ENCODE measurements at places on chromosomes 1 and 21.

DNA sequence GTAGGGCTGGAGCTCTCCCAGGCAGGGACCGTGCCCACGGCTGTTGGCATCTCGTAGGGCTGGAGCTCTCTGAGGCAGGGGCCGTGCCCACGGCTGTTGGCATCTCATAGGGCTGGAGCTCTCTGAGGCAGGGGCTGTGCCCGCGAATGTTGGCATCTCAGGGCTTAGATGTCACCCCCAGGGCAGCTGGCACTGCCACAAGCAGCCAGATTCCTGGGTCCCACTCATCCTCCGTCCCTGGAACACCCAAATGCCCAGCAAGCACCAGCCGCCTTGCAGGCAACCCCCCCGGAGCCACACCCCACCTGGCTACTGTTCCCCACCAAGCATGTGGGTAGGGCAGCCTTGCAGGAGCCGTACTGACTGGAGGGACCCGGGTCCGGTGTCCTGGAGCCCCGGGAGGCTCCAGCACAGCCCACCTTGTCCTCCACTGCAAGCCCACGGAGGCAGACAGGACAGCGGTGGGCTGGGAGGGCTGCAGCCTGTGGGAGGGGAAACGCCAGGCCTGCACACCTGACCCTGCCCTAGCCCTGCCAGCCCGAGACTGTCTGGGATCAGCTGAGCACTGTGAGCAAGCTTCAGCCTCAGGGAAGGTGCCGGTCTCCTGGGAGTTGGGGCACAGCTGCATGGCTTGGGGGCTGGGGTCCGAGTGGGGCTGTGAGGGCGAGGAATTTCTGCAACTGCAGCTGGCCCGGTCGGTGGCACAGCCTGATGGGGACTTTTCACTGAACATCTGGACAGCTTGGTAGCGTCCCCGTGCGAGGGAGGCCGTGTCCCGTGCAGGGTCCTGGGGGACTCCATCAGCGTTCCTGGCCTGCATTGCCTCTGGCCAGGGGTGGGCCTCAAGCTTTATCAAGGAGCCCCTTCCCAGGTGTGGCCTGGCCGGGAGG is 53.6 kb downstream of the COL18A1 start:
- no peak for DNase-seq

GRCh38 chr1:14778541-14778897 is 180.0 kb downstream of the KAZN start:
- DNase-seq: no peak

GRCh38 chr1:177278626-177279390 is 108.0 kb downstream of the BRINP2 start:
- DNase-seq: no peak

DNA sequence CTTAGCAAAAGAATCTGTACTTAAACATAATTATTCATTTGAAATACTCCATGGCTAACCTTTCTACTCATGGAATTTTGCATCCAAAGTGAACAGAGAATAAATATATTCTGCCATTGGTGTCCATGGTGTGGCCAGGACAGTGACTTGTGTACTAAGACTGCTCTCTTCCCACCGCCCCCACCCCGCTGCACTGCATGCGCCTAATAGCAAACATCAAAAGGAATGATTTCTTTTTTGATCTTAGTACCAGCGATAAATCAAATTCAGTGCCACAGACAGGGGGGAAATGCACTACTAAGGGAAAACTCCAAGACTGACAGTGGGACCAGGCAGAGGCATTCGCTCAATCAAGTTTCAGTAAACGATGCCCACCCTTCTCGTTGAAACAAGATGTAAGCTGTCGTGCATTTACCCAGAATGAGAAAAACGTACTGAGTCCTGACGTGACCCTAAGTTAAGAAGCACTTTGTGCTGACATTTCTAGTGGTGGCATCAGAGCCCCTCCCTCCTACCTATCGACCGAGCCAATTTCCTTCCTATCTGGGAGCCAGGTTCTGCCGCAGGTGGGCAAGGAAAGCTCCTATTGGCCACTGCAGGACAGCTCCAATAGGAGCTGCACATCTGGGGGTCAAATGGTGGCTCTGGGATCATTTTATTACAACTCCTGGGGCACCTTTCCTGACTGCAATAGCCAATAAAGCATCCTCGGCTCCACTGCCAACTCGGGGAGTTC is 12.5 kb downstream of the ESRRG start:
- no peak for DNase-seq

DNA sequence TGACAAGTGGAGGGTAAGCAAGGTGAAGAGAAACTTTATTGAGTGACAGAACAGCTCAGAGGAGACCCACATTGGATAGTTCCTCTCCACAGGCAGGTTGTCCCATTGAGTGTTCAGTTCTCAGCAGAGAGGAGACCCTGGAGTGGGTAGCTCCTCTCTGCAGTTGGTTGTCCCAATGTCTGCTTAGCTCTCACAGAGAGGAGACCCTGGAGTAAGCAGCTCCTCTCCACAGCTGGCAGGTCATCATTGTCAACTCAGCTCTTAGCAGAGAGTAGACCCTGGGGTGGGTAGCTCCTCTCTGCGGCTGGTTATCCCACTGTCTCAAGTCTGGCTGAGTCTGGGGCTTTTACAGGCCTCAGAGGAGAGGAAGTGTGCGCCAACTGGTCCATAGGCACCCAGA is 6.0 kb upstream of the CHD1L start:
- no peak for DNase-seq

DNA sequence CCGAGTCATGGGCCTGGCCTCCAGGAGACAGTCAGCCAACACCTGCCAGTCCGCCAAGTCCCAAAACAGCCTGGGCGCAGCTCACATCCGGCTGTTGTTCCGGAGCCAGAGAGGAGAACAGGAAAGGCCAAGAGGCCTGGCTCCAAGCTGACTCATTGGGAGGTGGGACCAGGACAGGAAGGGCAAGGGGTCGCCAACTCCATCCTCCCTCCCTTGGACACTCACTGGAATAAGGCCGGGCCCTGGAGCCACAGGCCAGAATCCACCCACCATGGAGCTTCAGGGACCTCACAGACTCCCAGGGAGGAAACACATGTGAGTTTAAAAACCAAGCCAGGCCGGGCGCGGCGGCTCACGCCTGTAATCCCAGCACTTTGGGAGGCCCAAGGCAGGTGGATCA is 25.1 kb upstream of the CLIC4 start:
- DNase-seq: no peak

DNA sequence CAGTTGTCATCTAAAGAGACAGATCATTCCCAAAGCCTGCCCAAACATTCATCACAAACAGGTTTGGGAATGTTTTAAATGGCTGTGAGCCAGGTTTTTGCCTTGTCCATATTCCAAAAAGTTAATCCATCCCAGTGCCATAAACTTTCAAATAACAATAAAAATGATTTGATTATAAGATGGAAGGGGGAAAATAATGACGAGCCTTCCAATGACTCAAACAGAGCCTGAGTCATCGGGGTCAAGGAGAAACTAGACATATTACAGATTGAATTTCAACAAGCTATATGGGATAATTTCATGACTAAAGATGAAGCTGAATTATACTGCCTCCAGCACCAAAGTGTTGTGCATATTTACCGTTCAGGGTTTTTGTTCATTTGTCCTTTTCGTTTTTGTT is 195.8 kb upstream of the PKN2 start:
- DNase-seq: no peak

- DNase-seq: no peak
These were observed 8.3 kb downstream of the ENAH start for GRCh38 chr1:225644666-225645065.

DNA sequence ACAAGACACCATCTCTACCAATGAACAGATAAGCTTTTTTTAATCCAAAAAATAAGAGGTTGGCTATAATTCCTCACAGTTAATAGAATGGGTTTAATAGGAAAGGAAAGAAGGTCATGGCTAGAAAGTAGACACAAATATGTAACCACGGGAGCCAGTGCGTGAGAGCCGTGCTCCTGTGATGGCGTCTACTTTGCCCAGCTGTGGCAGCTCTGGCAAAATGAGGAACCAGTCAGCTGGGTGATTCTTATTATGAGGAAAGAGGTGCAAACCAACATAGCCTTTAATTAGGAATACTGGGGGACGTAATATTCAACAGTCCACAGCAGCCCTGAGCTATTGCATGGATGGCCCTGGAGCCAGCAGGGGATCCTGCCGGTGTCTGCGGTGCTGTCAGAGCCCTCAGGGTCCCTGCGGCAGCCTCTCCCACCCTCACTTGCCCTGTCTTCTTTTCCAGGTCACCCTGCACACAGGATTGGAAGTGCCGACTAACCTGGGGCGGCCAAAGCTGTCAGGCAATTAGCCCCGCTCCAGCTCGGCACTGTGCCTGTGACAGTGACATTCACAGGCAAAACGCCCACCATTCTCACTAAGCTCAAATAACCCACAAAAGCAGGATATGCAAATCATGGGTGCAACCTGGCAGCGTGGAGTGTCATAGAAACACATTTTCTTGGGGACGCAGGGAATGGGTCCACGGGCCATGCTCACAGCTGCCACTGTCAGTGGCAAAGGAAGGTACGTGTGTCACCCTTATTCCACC is 25.9 kb upstream of the GNPAT start:
- DNase-seq: peak; percentile 29

- DNase-seq: no peak
These were observed 104.2 kb upstream of the SLC45A1 start for GRCh38 chr1:8213676-8214075.

- no peak for DNase-seq
These were observed 998.0 kb upstream of the B3GALT2 start for GRCh38 chr1:194184425-194184824.

- DNase-seq: no peak
These were observed 180.3 kb upstream of the DMRTA2 start for GRCh38 chr1:50603274-50604271.

DNA sequence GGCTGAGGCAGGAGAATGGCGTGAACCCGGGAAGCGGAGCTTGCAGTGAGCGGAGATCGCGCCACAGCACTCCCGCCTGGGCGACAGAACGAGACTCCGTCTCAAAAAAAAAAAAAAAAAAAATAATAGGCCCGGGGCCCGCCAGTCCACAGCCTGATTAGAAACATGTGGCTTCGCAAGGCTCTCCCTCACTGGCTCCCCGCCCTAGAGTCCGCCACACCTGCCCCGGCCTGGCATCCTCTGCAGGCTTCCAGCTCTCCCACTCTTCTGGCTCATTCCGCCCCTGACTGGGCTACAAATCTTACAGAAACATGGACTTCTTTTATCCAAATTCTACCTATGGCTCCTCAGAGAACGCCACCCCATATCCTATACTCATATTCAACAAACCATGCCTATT is 32.4 kb downstream of the PGBD5 start:
- no peak for DNase-seq

- no peak for DNase-seq
These were observed 481.1 kb downstream of the PTBP2 start for GRCh38 chr1:97202481-97203380.

GRCh38 chr1:241265428-241265827 is 91.6 kb downstream of the RGS7 start:
- no peak for DNase-seq

- DNase-seq: no peak
These were observed 28.1 kb upstream of the PM20D1 start for GRCh38 chr1:205878026-205878425.

GRCh38 chr1:32773764-32774463 is 43.2 kb downstream of the YARS1 start:
- no peak for DNase-seq

- DNase-seq: no peak
These were observed 36.7 kb downstream of the ZNF695 start for GRCh38 chr1:246971090-246971721.

DNA sequence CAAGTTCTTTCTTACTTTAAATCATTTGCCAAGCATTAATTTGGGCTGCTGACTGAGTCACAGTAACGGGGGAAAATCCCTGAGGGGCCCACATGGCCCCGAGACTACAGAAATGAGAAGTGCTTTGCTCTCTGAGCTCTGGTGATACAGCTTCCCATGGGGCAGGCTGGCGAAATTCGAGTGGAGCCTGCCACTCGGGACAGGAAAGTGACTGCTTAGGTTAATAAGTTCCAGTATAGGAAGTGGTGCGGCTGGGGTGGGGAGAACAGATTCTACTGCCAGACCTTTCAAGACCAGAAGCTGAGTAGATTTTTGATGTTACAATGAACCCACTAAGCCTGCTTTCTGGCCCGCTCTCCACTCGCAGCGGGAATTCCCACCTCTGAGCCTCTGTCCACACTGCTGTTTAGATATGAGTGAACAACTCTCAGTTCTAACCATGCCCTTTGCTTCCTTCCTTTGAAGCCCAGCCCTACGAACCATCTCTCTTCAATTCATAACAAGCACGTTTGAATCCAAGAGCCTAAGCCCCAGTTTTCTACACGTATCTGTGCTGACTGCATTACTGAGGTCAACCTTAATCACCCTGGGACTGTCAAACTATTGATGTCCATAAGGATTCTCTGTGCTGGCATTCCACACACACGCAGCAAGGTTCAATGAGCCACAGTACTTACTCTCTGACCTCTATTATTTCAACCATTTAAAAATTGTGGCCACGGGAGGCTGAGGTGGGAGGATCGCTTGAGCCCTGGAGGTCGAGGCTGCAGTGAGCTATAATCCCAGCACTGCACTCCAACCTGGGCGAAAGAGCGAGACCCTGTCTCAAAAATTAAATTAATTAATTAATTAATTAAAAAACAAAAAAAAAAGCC is 9.6 kb downstream of the ZBTB17 start:
- DNase-seq: no peak

- DNase-seq: no peak
These were observed 448.6 kb downstream of the KIF26B start for GRCh38 chr1:245603311-245603865.

DNA sequence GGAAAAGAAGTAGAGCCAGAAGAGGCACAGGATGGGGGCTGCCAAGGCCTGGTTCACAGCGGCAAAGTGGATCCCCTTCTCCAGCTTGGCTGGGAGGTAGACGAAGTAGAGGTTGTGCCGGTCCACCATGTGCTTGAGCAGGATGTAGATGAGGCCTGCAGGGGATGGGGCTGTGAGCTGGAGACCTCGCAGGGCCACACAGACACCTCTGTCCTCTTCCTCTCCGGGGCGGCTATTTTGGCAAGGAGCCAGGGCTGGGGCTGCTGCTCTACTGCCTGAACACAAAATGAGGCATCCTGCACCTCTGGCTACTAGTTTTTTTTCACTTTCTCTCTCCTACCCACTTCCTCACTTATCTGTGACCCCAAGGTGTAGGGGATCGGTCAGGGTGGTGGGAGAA is 32.3 kb downstream of the TMEM63A start:
- DNase-seq: no peak

GRCh38 chr1:28580722-28581530 is 11.1 kb upstream of the RAB42 start:
- DNase-seq: peak; percentile 39

GRCh38 chr1:241531195-241532161 is 700 bp upstream of the KMO start:
- no peak for DNase-seq

- DNase-seq: no peak
These were observed 15.3 kb downstream of the CD55 start for GRCh38 chr1:207336559-207337467.

DNA sequence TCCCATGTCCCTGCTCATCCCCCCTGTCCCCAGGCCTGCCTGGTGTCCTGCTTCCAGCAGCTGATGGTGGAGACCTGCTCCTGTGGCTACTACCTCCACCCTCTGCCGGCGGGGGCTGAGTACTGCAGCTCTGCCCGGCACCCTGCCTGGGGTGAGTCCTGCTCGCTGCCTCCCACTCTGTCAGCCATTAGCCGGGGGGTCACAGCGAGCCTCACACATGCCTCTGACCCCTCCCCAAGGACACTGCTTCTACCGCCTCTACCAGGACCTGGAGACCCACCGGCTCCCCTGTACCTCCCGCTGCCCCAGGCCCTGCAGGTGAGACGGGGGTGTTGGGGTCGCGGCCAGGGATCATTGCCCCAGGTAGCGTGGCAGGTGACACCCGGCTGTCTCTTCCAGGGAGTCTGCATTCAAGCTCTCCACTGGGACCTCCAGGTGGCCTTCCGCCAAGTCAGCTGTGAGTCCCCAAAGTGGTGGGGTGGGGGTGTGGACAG is 10.0 kb downstream of the SCNN1D start:
- peak; percentile 73 for DNase-seq
